ENCODE measurements at places on chromosomes 1 and 21.

GRCh38 chr1:119139403-119139802, 1.1 kb downstream of the WARS2 start:
- DNase-seq = no peak

DNA sequence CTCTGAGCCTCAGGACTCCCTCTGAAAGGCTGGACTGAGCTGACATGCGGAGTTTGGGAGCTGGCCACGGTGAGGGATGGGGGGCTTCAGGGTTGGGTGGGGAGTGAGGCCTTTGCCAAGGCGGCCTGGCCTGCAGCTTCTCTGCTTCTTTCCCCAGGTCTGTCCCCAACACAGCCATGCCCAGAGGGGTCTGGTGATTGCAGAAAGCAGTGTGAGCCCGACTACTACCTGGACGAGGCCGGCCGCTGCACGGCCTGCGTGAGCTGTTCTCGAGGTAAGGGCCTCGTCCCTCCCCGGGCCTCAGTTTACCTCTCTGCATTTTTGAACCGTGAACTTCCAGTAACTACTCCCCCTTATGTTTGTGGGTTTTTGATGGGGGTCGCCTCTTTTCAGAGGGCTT, 48.6 kb downstream of the TNFRSF8 start:
- no peak for DNase-seq

- no peak for DNase-seq
These were observed 151.2 kb downstream of the DMRTA2 start for GRCh38 chr1:50271968-50272578.

- no peak for DNase-seq
These were observed 29.4 kb upstream of the VASH2 start for GRCh38 chr1:212920896-212921295.

DNA sequence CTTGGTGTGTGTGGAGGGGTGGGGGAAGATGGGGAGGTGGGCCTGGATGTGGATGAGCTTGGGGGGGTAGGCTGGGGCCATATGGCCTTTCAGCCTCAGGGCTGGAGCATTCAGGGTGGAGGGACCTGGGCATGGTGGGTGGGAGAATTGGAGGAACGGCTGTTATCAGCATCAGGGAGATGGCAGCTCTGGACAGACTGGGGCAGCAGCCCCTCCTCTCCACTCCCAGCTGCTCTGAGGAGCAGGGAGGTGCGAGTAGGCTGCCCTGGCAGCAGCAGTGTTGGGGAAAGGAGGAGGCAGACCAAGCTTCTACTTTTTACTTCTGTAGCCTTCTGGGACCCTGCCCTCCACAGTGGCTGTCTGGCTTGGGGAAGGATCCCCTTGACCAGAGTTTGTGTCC, 10.2 kb downstream of the PPFIA4 start:
- no peak for DNase-seq

- DNase-seq = no peak
These were observed 179.7 kb upstream of the HOOK1 start for GRCh38 chr1:59635097-59635496.

GRCh38 chr1:90335558-90335957, 340.6 kb downstream of the ZNF326 start:
- DNase-seq = no peak

GRCh38 chr1:3106216-3106615, 37.2 kb downstream of the PRDM16 start:
- DNase-seq = no peak

DNA sequence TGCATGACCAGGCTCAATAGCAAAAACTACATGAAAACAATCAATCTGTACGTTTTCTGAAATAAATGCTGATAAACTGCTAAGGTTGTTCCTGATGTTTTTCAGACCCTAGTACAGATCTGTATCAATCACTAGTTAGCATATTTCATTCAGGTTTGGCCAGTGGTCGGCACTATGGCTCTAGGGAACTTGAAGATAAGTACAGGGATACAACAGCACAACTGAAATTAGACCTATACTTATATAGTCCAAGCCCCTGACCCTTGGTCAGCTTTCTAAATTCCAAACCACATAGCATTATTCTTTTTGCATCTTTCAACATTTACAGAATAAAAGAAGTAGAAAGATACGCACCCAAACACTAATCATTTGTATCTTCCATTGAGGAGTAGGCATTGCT, 142.7 kb downstream of the PLPPR4 start:
- no peak for DNase-seq

GRCh38 chr1:202576816-202577215, 133.4 kb downstream of the SYT2 start:
- DNase-seq = no peak

- DNase-seq = no peak
These were observed 255.5 kb upstream of the SGIP1 start for GRCh38 chr1:66278260-66279021.

DNA sequence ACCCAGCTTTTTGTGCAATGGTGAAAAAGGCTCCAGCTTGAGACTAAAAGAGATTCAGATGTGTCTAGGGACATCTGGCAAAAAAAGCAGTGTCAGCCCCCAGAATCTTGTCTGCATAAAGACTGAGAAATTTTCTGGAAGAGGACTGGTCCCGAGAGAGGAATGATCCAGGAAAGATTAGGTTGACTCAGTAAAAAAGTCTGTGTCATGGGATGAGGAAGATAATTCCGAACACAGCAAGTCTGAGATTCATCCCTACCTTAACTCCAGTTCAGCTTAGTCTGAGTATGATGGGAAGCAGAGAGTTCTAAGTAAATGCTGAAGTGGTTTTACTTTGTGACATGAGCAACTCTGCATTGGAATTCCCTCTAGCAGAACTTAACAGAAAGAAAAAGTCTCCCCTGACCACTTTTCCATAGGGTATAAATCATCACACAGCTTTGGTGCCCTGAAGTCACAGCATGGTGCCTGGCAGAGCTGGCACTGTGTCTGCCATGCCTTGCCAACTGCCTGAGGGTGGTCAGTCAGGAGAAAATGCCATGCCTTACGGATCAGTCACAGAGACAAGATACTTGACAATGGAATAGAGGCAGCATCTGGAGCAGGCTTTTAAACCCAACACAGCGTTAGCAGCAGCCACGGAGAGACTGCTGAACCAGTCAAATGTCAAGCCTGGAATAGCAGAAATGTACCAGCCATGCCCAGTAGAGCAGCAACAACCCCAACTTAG, 153.4 kb downstream of the ZC3H11B start:
- no peak for DNase-seq

GRCh38 chr1:209838537-209838936, 10.8 kb downstream of the UTP25 start:
- no peak for DNase-seq

- DNase-seq = no peak
These were observed 20.3 kb downstream of the ENO1 start for GRCh38 chr1:8858112-8858668.

DNA sequence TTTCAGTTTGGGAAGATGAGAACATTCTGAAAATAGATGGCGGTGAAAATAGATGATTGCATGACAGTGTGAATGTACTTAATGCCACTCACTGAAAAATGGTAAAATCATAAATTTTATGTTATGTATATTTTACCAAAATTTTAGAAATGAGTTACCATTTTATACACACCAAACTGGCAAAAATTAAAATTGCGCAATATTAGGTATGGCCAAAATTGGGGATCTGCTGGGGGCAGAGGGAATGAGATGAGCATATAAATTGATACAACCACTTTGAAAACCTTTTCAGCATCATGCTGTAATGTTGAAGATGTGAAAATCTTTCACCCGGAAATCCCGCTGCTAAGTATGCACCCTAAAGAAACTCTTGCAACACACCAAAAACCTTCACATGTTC, 10.8 kb upstream of the TMPRSS2 start:
- DNase-seq = no peak

DNA sequence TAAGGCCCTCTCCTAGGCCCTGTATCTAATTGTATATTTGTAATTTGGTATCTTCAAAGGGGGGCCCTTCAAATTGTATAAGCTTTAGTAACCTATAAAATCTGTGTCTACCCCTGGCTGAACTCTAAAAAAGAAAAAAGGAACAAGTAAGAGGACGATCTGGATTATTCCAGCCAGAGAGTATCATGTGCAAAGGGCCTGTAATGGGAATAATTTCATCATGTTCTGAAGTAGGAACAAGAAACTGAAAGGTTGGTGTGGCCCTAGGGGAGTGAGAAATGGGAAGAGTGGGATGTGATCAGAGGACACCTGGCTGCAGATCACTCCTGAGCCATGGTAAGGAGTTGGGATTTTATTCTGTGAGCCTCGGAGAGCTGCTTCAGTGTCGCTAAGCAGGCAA, 14.7 kb downstream of the PTAFR start:
- no peak for DNase-seq

DNA sequence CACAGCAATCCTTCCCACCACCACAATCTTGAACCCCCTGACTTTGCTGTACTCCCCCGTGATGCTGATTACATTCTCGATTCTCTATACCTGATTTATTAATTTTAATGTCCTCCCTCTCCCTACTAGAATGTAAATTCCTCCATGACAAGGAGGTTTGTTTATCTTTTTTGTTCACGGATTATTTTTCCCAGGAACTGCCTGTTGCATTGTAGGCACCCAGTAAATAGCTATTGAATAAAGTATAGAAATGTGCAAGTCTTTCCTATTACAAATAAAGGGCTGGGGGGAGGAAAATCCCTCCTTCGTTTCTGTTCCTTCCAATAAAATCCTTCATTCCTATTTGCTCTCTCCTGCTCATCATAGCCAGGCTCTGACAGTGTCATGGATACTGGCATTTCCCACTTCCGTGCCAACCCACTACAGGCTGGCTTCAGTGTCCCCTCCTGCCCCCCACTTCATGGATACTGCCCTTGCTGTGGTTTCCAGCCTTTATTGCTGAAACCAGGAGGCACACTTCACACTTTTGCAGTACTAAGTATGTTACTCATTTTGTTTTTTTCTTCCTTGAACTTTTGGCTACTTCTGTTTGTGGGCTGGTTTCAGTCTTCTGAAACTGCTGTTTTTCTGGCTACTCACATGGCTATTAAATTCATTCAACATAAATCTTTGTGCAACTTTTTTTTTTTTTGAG, 7.5 kb downstream of the KIF1B start:
- DNase-seq = no peak

GRCh38 chr1:176469450-176470010, 6.6 kb downstream of the PAPPA2 start:
- no peak for DNase-seq

- no peak for DNase-seq
These were observed 42.2 kb upstream of the ZNF326 start for GRCh38 chr1:89952605-89953130.

DNA sequence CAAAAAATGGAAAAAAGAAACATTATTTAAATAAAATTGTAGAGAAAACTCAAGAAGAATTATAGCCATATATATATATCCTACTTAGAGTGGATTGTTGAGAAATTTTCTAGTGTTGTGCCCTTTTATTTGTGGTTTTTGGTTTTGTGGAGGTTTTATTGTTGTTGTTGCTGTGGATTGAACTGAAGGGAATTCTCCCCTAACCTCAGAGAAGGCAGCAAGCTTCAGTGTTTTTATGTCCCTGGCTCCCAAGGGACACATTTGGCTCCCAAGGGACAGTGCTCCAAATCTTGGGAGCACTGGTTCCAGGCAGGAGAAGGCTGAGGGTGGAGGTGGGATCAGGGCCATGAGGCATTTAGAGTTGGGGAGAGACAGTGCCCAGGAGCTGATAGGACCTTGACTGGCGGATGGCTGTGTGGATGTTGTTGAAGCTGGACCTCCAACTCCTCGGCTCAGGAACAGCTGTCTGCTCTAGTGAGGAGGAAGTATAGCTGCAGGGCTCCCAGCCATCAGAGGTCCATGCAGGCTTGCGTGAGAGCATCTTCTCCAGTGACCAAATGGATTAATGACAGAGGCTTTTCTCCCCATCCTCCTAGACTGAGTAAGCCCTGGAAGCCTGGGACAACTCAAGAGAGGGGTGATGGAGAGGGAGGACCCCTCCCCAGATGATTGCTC, 100.5 kb downstream of the TEX35 start:
- no peak for DNase-seq

DNA sequence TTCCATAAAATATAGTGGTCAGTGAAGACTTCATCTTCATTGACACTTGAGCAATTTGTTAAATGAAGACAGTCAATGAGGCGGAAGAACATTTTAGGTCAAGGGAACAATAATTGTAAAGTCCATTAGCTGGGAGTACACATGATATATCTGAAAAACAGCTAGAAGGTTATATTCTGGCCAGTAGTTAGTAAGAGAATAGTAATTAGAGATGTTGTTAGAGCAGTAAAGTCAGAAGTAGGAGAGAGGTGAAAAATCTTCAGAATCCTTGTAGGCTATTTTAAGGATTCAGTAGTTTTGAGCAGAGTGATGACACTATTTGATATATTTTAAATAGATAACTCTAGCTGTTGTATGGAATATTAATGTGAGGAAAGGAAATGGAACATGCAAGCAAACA, 915.6 kb upstream of the NEGR1 start:
- no peak for DNase-seq

- DNase-seq = no peak
These were observed 21.3 kb upstream of the PHTF1 start for GRCh38 chr1:113780374-113781146.

GRCh38 chr1:1082239-1082775, 8.2 kb upstream of the RNF223 start:
- no peak for DNase-seq

GRCh38 chr1:224523676-224524075, 89.1 kb upstream of the WDR26 start:
- DNase-seq = no peak

DNA sequence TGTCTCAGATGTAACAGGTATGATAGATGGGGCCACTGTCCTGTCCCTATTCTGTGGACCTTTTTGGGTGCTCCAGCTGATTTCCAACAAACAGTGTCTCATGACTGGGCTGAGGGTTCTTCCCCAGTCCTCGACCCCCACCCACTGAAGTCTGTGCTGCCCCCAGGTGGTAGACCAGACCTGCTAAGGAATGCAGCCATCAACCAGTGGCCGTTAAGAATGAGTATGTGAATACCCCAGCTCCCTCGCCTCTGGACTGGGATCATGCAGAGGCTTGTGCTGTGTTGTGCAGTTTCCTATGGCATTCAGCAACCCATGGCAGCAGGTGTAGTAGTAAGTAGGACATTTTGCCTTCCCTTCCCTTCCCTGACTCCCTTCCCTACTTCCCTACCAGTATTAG, 183.1 kb upstream of the KAZN start:
- DNase-seq = no peak

GRCh38 chr1:161954466-161954865, 69.2 kb downstream of the OLFML2B start:
- DNase-seq = no peak

DNA sequence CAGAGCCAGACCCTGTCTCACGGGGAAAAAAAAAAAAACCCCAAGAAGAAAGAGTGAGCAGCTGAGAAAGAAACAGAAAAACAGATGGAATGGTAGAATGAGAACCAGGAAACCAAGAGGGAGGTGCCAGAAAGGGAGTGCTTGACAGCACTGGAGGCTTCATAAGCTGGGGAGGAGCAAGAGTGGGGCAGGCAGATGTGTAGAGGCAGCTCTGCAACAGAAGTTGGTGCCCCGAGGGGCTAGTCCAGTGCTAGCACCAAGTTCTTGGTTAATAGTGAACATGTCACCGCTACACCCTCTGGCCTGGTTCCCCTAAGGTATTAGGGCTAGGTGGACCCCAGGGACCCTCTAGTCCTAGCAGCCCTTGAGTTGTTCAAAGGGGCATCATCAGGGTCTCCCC, 98.0 kb downstream of the TGFBR3 start:
- no peak for DNase-seq

GRCh38 chr1:26477446-26478152, 5.4 kb downstream of the HMGN2 start:
- no peak for DNase-seq

Measured in stimulated activated CD4-positive, alpha-beta T cell treated with anti-CD3 and anti-CD28 coated beads, Interleukin-15, amount 100 ng/mL, for 1 hour (primary cell).